ENCODE measurements at places on chromosomes 7 and 10.

GRCh38 chr10:58996063-58996462 lies 180.4 kb upstream of the PHYHIPL start:
- no peak for DNase-seq

DNA sequence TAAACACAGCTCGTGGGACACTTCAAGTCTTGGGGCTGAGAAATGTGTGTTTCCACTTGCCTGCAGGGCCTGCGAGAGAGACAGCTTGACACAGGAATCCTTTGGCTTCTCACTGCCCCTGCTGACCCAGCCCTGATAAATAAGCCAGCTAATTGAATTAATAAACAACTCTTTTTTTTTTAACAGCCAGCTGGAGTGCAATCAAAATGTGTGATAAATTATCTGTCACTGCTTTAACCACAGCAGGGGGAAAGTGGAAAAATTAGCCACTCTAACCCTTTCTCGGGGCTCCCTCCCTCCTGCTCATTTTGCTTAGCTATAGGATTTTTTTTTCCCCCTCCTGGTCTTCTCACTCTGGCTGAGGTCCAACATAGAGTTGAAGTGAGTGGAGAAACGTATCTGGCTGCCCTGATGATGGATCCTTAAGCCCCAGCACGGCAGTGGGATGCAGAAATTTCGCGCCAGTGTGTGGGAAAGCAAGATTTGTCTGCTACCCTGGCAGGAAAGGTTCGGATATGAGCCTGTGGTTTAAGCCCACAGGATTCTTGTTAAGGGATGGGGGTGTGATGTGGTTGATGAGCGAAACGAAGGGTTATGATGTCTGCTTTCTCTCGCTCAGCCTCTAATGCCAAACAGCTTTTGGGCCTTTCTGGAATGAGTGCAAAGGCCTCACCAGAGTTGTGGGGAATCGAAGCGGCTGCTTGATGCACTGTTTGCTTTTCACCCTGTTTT lies 173.8 kb downstream of the TRIL start:
- DNase-seq, result no peak

DNA sequence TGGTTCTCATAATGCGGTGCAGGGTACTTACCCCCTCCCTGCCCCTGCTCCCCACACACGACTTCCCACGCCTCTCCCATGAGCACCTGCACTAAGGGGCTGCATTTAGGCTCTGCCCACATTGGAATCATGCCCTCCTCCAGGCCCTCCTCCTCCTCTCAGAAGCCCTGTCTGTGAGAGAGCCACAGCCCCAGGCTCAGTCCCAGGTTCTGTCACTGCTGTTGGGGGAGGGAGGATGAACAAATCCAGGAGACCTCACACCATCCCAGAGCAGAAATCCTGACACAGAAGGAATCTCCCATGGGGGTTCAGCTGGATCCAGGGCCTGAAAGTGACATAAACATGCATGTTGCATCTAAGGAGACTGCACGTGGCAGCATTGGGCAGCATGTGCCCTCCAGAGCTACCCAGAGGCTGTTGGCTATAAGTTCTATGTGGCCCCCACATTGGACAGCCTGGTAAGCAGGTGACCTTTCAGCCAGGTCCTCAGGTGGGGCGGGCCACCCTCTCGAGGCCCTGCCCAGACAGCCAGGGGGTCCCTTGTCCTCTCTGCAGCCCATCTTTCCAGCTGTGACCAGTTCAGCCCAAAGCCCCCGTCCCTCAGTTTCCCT lies 1.6 kb upstream of the PILRA start:
- DNase-seq, result no peak

- no peak for DNase-seq
Observed at GRCh38 chr10:114257498-114257897, 18.4 kb downstream of the VWA2 start.

DNA sequence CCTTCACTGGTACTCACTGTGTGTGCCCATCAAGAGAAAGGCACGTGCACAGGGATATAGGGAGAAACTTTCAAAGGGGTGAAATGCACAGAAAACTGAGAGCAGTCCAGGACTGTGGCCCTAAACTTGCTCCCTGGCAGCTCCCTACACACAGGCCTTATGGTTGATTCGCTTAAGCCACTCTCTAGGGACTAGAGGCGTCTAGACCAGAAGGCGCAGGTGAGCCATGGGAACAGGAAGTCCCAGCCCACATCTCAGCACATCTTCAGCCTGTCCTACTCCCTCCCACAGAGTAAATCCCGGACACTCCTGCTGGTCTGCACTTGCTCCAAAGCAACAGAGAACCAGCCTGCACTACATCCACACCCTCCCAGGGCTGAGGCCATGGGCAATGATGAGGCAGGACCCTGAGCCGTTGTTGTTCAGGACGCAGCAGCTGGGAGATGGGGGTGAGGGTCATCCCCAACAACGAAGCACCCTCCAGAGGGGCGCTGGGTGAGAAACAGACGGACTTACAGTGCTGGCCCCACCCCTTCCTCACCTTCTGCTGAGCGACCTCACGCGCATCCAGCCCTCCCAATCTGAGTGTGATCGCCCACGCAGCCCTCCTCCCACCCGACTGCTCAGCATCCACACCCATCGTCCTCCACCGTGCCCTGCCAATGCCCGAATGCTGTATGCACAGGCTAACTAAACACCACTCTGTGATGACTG lies 109.3 kb downstream of the TNS3 start:
- no peak for DNase-seq
